Bronchial epithelial cell (primary cell): ENCODE measurements at places on chromosomes 1 and 21.

GRCh38 chr1:236494586-236495466 lies 29.0 kb upstream of the LGALS8 start:
- DNase-seq: peak; percentile 22

DNA sequence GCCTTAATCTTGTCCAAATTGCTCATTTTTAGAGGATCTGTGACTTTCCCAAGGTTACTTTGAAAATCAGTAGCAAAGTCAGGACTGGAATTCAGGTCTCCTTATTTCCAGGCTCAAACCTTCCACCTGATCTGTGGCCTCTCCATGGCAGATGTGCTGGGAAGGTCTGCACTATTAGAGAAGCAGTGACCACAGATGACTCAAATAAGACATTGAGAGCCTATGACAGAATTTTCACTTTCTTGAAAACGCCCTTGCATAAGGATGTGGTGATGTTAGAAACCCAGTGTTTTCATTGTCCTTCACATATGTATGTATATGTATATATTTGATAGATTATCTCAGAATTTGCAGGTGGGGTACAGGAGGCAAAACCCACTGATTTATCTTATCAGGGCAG lies 45.3 kb downstream of the TTC39A start:
- DNase-seq: no peak

GRCh38 chr1:2931724-2932401 lies 89.4 kb upstream of the ACTRT2 start:
- DNase-seq: no peak

DNA sequence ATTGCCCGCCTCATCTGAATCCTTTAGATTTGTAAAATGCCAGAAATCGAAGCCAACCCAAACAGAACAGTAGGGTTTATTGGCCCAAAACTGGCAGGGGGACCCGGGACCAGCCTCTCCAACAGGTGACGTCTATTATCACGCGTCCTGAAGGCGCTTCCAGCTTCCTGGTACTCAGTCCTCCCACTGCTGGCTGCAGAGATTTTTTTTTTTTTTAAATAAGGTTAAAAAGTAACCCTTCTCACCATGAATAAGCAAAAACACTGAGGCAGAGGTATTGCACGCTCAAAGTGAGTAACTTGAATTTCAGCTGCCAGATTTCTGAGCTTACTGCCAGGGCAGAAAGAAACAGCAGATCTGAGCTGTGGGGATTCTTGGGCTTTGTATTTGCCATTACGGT lies 54.4 kb upstream of the GCLM start:
- peak; percentile 37 for DNase-seq

DNA sequence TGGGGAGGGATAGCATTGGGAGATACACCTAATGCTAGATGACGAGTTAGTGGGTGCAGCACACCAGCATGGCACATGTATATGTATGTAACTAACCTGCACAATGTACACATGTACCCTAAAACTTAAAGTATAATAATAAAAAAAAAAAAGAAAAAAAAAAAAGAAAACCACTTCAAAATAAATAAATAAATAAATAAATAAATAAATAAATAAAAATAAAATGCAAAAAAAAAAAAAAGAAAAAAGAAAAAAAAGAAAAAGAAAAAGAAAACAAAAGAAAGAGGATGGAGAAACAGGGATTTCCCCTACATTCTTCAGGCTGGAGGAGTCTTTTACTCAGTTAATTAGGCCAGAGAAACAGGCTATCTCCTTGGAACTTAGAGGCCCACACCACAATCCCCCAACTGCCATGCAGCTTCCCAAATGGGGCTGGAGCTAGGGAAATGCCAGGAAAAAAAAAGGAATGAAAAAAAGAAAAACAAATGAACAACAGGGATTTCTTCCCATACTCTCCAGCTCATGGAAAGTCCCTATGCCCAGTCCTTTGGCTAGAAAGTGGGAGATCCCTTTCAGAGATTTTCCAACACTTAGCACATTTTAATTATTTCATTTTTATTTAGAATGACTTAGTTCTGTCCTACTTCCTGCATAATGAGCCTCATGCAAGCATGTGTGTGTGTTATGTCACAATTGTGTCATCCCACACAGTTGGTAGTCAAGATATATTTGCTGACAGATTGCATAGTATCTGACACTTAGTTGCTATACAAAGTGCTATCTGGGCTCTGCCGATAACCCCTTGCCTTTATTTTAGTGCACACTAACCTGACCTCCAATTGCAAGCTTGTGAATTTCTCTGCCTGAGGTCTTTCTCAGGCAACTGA lies 486.4 kb downstream of the PLPP3 start:
- no peak for DNase-seq

DNA sequence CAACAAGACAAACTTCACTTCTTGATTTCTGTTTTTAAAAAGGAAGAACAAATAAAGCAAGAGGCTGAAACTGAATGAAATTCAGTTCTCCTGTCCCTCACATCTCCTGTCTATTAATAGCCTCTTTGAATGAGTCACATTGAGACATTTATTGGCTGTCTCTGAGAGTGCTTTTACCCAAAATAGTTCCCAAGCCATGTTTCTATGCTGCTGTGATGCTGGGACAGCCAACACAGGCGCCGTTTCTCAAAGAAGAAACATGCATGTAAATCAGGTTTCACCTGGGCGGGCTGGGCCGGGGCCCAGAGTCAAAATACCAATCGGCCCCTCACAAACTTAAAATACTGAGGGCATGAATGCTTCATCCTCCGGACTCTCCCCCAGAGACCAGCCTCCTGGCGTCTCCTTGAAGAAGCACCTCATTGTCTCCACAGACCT lies 105.2 kb downstream of the EDEM3 start:
- no peak for DNase-seq

DNA sequence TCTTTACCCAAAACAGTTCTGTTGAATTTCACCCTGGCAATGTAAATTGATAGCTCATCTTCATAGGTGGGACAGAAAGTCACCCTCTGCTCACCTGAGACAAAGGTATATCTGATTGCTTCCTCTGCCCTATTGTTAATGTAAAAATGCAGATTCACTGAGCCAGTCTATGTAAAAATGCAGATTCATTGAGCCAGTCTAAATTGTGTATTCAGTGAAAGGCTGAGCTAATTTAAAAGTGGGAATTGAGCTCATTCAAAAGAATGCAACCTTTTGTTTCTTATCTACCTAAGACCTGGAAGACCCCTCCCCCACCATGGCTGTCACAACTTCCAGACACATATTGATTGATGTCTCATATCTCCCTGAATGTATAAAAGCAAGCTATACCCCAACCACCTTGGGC lies 4.8 kb upstream of the MYSM1 start:
- DNase-seq: no peak

DNA sequence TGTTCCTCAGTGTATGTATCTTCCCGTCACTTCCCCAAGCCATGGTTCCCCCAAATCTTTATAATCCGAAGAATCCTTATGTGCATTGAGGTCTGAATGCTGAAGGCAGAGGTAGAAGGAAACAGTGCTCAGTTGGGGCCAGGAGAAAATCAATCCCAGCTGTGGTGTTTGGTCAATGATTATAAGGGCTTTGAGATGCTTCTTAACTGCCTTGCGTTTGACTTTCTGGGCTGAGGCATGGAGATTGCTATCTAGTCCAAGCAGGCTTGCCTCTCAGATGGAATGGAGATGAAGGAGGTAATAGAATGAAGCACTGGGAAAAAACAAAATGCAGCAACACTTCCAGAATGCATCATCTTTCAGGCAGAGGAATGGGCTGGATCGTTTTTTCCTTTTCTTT lies 3.6 kb upstream of the MAP1LC3C start:
- DNase-seq: no peak

GRCh38 chr1:161484613-161485012 lies 20.6 kb upstream of the FCGR2A start:
- no peak for DNase-seq

- no peak for DNase-seq
Measured at GRCh38 chr21:43786300-43786806, 3.0 kb upstream of the RRP1 start.

DNA sequence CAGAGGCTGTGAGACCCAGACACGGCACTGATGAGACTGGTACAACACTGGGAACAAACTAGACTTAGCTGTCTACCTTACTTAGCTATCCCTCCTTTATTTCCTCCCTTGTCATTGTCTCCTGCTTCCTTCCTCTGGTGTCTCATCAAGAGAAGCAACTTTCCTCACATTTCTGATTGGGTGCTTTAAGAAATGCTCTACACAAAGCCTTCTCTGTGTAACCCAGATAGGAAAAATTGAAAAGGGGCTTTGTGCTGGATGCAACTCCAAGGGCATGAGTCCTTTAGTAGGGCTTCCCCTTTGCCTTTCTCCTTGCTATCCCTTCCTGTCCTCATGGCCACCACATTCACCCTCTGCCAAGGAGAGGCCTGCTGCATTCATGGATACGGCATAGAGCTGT lies 274.5 kb downstream of the VAV3 start:
- DNase-seq: no peak

GRCh38 chr1:10495475-10495817 lies 20.7 kb downstream of the PEX14 start:
- no peak for DNase-seq

DNA sequence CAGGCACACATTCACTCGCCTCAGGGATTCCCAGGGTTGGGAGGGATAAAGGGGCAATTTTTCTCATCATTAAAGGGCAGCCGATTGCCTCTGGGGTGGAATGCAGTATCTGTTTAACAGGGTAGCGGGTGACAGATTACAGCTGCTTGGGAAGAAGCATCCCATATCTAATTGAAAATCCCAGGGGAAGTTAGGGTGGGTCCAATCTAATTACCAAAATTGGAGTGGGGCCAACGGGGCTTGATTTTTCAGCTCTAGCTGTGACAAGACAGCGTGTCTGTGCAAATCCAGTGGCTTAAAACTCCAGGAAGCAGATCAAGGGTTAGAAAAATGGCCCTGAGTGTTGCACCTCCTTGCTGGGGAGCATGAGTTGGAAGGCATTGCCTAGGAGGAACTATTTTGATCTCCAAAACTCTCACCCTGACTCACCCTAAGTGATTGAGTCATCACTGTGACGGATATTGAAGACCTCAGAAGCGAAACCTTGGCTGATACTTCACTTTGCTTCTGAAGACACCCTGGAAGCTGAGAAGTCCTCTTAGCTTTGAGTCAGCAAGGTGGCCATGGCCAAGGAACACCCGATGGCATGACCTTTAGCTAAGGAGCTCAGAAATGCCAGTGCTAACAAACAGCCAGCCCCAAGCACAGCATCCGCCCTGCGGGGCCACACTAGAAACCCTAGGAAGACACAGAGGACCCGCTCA lies 46.0 kb downstream of the GRHL3 start:
- DNase-seq: peak; percentile 99

DNA sequence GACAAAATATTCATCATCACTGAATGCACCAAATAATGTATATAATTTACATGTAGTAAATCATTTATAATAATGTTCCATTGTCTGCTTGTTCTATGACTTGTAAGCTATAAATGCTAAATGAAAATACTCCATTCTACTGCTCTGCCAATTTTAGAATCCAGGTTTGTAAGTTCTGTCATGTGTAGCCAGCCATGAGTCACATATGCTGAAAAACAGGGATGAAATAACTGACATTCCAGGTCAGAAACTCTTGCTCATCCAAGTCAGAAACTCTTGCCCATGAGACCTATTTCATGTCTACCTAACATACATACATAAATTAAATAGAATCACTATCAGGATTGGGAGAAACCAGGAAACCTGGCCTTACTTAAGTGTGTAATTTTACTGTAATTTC lies 95.6 kb downstream of the ASH1L start:
- peak; percentile 79 for DNase-seq

DNA sequence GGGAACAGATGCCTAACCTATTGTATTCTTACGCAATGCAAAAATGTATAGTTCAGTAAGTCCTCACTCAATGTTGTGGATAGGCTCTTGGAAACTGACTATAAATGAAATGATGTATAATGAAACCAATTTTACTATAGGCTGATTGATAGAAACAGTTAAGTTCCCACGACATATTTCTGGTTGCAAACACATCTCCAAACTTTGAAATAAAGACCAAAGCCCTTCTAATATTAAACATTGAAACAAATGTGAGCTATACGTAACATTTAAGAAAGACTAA lies 29.1 kb downstream of the MAP3K21 start:
- DNase-seq: no peak

DNA sequence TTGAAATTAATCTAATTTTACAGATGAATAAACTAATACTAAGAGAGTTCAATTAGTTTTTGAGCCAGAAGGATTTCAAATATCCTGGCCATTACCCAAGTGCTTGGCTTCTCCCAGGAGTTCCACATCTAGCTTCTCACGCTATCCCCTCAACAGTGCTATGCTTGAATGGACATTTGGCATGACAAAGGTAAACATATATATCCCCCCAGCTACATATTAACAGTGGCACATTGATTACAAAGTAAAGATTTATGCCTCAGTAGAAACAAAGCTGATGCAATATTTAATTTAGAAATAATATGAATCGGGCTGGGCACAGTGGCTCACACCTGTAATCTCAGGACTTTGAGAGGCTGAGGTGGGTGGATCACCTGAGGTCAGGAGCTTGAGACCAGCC lies 434.6 kb upstream of the PRMT6 start:
- no peak for DNase-seq

- DNase-seq: no peak
Measured at GRCh38 chr1:33578557-33579448, 106.4 kb downstream of the ZSCAN20 start.

DNA sequence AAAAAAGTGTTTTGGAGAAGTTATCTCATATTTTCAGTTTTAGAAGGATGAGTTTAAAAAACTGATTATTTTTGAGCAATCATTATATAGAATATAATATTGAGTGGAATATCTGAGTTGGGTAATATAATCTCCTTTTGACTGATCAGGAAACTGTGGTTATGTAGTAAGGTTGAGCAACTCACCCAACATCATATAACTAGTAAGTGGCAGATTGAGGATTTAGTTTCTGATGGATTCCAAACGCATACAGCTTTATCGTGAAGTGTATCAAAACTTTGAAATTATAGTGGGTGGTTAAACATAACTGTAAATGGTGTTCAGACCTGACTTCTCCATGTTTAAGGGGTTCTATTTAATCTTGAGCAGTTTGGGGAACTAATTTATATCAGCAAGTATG lies 98.6 kb downstream of the OLFM3 start:
- DNase-seq: no peak

DNA sequence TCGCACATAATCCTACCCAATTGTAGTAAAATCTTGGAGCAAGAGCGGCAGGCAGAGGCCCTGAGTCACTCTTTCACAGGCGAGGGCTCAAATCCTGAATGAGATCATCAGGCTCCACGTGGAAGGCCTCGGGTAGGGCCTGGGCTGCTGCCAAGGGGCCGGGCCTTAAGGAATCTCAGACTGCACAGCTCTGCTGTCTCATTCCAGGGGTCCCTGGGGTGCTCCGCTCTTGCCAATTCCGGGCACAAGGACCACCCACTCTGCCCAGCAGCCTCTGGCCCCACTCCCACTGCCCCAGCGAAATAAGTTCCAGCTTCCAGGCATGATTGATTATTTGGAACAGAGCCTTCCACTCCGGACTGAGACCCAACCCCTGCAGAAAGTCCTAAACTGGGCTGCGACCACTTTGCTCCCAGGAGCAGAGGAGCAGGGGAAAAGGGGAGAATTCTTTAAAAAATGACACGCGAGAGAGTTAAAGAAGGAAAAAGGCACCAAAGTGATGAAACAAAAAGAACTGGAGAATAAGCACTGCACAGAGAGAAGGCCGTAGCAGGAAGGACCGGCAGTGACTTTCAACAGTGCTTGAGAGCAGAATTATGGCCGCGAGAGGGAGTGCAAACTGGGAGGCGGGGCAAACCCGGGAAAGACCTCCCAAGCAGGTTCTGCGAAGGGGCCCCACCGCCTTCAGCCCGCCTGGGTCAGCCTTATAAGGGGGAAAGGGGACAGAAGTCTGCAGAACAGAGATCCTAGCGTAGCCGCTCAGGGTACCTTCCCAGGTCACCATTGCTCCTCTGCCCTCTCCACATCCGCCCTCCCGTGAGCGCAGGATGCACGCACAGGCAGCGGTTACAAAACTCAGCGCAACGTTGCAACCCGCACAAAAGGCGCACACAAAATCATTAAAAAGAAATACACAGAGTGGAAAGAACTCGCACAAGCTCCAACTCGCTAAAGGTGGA lies 2.0 kb downstream of the ADAMTS1 start:
- DNase-seq: peak; percentile 89
